Stimulated activated CD4-positive, alpha-beta T cell treated with anti-CD3 and anti-CD28 coated beads, Interleukin-4, amount 100 ng/mL, for 48 hours (primary cell): ENCODE measurements at places on chromosomes 1 and 21.
A peak's percentile ranks its signal among the peaks of the same experiment; 100 is the strongest.

GRCh38 chr1:23593042-23593521, 33.8 kb upstream of the ID3 start:
- no peak for DNase-seq

- DNase-seq: no peak
Measured at GRCh38 chr1:245843101-245843500, 664.0 kb downstream of the SMYD3 start.

DNA sequence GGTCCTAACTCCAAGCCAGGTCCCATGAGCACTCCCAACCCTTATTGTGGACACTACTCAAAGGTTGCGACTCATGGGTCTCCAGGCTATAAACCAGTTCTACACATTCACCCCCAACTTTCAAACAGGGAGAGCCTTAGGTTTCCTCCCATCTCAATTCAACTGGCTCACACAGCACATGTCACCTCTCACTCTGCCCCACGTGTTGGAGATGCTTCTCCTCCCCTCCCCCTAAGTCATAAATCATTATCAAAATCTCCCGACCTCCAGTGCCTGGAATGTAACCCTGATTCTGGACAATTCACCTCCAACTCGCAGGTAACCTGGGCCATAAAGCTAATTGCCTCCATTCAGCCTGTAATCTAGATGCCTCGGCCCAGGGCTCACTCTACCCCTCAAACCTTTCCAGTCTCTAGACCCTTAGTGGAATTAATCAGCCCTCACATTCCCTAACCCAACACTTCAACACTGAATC, 595 bp downstream of the AK2 start:
- DNase-seq: no peak

DNA sequence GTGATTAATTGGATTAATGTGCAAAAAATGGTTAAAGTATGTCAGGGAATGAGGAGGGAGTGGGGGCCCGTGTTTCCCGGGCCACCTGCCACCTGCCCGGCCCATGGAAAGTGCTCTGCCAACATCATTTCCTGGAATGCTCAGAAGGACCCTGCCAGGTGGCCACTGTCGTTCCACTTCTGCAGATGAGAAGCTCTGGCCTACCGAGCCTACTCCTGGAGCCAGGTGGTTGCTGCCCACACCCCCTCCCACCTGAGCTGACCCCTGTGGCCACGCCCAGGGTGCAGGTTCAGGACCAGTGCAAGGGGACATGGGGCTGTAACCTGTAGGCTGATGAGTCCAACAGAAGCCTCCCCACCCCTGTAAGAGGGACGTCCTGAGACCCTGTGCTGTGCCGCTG, 99.7 kb downstream of the PRDM16 start:
- no peak for DNase-seq

- peak; percentile 49 for DNase-seq
Measured at GRCh38 chr1:39575191-39576015, 1.2 kb downstream of the PABPC4 start.

DNA sequence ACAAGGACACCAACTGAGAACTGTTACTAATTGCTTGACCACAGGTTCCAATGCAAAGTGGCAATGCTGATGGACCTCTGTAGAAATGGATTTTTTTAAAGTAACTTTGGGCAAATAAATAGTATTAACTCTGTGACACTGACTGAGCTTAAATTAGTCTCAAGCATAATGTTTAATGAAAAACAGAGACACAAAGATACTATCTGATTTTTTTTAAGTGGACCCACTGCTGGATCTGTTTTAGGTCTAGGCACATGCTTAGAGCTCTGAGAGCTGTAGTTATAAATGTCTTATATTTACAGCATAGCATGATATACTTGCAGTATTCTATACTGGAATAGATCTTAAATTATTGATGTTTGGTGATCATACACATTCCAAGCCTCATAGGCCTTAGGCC, 481.6 kb upstream of the LRRC7 start:
- no peak for DNase-seq

- no peak for DNase-seq
Measured at GRCh38 chr21:41065539-41065938, 102.4 kb upstream of the BACE2 start.

GRCh38 chr1:41917835-41918449, 780 bp downstream of the HIVEP3 start:
- DNase-seq: no peak

- no peak for DNase-seq
Measured at GRCh38 chr1:95094923-95095322, 22.2 kb upstream of the ALG14 start.
